Esophagus mucosa (tissue), 1 donor: ENCODE measurements at places on chromosomes 11 and 22.

- no peak for ATAC-seq
These were observed 20.8 kb downstream of the BID start for GRCh38 chr22:17753401-17753989.

GRCh38 chr22:43128116-43128515, 15.1 kb downstream of the MCAT start:
- no peak for ATAC-seq

DNA sequence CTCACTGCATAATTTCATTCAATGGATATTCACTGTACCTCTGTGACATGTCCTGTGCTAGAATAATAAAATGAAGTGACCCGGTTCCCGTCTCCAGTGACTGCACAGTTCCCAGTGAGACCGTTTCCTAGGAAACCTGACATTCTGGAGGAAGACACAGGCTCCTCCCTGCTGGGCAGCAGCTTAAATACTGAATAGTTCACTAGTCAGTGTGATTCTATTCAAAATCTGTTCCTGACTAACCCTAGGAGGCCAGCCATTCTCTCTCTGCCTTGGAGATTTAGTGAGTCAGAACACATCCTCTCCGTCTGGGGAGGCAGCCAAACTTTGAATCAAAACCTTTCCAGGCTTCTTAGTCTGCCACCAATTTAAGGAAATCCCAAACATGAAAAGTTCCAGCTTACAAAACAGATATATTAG, 11.3 kb downstream of the TRIM66 start:
- peak; percentile 95 for ATAC-seq

DNA sequence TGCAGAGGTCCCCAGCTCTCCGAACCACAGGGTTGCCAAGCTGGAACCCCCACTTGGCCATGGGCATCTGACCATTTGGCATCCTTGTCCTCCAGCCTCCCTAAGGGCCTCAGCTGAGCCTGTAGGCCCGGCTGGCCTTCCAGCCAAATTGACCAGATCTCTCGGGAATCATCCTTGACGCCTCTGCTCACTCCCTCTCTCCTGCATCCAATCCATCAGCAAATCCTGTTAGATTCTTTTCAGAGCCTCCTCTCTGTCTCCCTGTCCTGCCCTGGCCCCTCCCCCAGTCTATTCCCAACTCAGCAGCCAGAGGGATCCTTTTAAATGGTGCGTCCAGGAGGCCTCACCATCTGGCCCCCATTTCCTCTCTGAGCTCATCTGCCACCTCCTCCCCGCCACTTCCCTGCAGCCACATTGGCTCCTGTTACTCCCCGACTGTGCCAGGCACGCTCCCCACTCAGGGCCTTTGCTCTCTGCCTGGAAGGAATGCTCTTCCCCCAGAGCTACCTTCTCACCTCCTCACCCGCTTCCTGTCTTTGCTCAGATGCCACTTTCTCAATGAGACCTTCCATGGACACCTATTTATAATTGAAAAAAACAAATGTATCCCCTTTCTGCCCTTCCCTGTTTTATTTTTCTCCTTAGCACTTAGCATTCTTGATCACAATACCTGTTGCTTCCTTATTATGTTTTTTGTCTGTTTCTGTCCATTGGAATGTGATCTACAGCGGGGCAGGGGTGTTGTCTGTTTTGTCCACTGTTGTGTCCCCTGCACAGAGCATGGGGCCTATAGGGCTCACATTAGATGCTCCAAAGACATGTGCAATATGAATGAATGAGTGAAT, 78.1 kb downstream of the NFAM1 start:
- ATAC-seq: no peak

GRCh38 chr22:33562501-33562900, 357.8 kb downstream of the LARGE1 start:
- ATAC-seq: no peak
